CD4-positive, alpha-beta T cell treated with Interleukin-2 at 100 ng/mL for 4 hours (primary cell): ENCODE measurements at places on chromosomes 13 and 19.

GRCh38 chr13:36533806-36534205 lies 101.5 kb downstream of the CCNA1 start:
- no peak for DNase-seq

- DNase-seq: no peak
Observed at GRCh38 chr13:27466513-27466912, 16.1 kb upstream of the MTIF3 start.

- DNase-seq: no peak
Observed at GRCh38 chr13:78402708-78403400, 200.5 kb downstream of the POU4F1 start.

GRCh38 chr13:38685974-38686576 lies 802 bp upstream of the FREM2 start:
- DNase-seq: no peak

GRCh38 chr19:3477506-3477905 lies 2.8 kb downstream of the SMIM24 start:
- DNase-seq: no peak

DNA sequence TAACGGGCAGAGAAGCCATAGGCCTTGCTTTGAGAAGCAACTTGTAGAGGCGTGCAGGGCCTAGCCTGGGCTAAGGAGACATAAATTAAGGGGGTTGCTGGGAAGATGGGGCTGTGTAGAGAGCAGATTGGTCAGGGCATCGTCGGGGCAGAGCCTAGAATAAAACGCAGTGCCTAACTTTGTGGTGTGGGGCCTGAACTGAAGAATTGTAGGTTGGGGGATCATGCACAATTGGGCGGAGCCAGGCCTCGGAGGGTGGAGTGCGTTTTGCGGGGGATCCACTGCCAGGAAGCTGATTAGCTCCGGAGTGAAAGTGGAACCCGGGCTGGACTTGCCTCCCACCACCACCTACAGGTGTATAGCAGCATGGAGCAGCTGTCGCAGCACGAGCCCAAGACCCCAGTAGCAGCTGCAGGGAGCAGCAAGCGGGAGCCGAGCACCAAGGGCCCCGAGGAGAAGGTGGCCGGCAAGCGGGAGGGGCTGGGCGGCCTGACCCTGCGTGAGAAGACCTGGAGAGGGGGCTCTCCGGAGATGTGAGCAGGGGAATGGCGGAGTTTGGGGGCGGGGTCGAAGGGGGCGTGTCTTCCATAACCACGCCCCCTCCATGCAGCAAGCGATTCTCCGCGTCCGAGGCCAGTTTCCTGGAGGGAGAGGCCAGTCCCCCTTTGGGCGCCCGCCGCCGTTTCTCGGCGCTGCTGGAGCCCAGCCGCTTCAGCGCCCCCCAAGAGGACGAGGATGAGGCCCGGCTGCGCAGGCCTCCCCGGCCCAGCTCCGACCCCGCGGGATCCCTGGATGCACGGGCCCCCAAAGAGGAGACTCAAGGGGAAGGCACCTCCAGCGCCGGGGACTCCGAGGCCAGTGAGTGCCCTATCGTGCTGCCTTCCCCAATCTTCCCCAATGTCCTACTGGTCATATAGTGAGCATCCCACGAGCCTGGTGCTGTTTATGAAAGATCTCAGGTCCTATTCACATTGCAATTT lies 13.8 kb downstream of the DNASE2 start:
- peak; percentile 52 for DNase-seq

GRCh38 chr13:77185721-77186120 lies 141.2 kb downstream of the MYCBP2 start:
- DNase-seq: no peak

GRCh38 chr19:46704379-46705076 lies 12.4 kb downstream of the PRKD2 start:
- peak; percentile 85 for DNase-seq

DNA sequence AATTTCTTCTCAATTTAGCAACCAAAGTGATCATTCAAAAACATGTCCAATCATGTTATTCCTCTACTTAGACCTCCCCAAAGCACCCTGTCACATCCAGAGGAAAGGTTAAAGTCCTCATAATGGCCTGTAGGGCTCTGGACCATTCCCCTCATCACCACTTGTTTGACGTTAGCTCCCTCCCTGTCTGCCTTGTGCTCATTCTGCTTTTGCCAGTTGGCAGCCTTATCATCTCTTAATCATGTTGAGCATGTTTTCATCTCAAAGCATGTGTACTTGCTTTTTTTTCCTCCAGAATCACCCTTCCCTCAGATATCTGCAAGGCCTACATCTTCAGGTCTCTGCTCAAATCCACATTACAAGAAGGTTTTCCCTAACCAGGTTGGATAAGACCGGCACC lies 25.9 kb downstream of the UBAC2 start:
- no peak for DNase-seq

DNA sequence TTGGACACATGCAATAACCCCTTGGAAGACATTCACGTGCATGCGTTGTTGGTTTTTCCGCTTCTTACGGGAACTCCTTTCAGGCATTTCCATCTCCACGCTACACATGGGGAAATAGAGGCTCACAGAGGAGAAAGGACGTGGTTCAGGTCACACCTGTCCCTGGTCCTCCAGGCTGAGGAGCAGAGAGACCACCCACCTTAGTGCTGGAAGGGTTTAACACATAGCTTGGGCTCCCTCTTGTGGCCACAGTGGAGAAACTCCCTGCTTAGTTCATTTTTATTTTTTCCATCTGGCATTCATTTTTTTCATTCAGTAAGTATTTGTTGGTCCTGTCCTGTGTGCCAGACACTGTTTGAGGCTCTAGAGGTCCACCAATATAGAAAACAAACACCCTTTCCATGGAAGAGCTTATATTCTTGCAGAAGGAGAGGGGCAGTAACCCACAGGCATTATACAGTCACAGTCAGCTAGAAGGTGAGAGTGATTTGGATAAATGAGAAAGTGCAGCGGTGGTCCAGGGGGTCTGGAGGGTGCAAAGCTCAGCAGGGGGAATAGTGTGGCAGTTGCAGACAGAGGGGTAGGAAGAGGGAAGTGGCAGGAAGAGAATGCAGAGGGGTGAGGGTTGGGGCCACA lies 24.2 kb upstream of the TTYH1 start:
- peak; percentile 75 for DNase-seq

GRCh38 chr19:40704491-40705361 lies 12.0 kb downstream of the COQ8B start:
- no peak for DNase-seq

GRCh38 chr13:90696656-90697055 lies 650.8 kb upstream of the MIR17HG start:
- DNase-seq: no peak

DNA sequence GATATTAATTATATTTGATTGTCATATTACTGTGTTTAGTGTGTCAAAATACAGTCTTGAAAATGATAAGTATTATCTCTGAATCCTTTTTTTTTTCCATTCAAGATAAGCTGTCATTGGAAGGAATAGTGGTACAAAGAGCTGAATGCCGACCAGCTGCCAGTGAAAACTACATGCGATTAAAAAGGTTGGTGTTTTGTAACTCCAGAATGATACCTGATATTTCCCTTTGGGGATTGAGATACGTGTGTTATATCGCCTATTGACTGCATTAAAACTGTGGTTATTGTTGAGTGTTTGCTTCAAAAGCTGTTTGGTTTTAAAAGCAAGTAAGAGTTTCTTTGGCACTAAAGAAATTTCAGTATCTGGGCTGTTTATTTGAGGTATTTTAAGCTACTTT lies 6.5 kb upstream of the KCTD4 start:
- DNase-seq: no peak

DNA sequence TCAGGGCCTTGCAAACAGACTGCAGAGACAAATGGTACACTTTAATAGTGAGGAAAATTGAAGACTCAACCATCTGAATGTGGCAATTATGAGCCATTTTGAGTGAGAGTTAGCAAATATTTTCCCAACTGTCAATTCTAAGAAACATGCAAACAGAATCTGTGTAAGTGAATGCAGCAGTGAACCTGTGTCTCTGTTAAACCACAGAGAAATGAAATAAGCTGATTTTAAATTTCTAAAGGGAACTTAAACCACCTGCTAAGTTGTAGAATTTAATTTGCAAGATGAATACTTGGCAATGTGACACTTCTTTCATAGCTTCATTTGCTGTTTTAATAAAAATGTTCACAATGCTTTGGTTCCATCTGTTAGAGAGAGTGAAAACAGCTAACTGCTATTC lies 42.0 kb upstream of the TDRD3 start:
- DNase-seq: no peak
